MCF 10A (cell line): ENCODE measurements at places on chromosomes 4 and X. TPM values are rescaled to one million over a fixed set of nuclear protein-coding genes. Genes with fewer than 3 reads are reported as not detected.

ITGB1BP2 gene
- total RNA-seq: 1.4 and 2.6 TPM in 2 replicates

FAM47E gene
- total RNA-seq: 1.0 TPM in 2 replicates

CHIC2 gene
- total RNA-seq: 59.4 and 59.6 TPM in 2 replicates

TDO2 gene
- total RNA-seq: not detected in 2 replicates

ARMCX2 gene
- total RNA-seq: not detected in 2 replicates
